ENCODE measurements at places on chromosomes 5 and 9.

DNA sequence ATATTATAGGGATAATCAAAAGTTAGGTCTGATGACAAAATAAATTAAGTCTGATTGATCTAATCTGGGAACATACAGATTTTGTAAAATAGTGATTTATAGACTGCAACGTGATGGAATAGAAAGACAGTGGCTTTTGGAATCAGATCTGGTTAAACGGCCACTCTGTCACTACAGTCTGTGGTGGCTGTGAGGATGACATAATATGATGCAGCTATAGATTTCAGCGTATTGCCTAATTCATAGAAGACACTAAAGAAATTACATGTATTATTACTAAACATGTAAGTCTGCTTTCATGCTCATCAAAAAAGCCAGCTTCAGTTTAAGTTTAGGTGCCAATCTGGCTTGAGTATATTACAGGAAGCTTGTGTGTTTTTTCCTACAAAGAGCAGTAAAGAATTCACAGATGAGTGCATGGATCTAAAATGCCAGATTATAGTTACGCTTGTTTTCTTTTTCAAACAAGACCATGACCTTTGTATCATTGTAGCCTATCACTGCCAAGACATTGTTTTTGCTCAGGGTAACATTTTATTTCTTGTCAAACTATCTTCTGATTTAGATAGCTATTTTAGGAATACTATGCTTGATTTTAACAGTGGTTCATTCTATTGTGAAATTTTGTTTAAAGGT, 25.7 kb downstream of the CPEB4 start:
- no peak for DNase-seq
- peaks cover 6% of the 10 kb centered on the region for H3K4me1 ChIP-seq
- H3K27ac ChIP-seq: no peak overlapping the region
- no peaks in the 10 kb centered on the region for H3K27me3 ChIP-seq

- DNase-seq: no peak
- no peak overlapping the region for H3K4me3 ChIP-seq
- H3K36me3 ChIP-seq: no peaks in the 10 kb centered on the region
Measured at GRCh38 chr5:146548781-146549449, 32.9 kb upstream of the GPR151 start.

DNA sequence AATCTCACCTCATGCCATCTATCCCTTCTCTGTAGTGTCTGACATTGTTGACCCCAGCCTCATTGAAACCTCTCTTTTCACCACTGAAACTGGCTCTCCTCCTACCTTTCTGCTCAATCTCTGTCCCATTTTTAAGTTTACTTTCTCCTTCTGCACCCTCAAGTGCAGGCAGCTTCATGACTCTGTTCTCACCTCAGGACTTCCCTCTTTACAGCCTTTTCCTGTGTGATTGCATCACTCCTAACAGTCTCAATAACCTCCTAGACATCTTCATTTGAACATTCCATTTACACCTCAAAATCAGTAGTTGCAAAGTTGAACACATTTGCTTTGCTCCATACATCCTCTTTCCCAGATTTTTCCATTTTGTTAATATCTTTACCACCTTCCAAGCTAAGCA, 172.1 kb downstream of the RASEF start:
- H3K27ac ChIP-seq: no peak overlapping the region
- H3K4me1 ChIP-seq: no peaks in the 10 kb centered on the region
- no peaks in the 10 kb centered on the region for H3K27me3 ChIP-seq
- H3K4me3 ChIP-seq: no peak overlapping the region
- DNase-seq: no peak

GRCh38 chr5:142670804-142671203, 15.1 kb downstream of the FGF1 start:
- no peak overlapping the region for H3K4me3 ChIP-seq
- H3K27ac ChIP-seq: peak overlapping the region; percentile 52
- peaks cover 39% of the 10 kb centered on the region for H3K4me1 ChIP-seq
- no peak for DNase-seq
- H3K36me3 ChIP-seq: peaks cover 6% of the 10 kb centered on the region

DNA sequence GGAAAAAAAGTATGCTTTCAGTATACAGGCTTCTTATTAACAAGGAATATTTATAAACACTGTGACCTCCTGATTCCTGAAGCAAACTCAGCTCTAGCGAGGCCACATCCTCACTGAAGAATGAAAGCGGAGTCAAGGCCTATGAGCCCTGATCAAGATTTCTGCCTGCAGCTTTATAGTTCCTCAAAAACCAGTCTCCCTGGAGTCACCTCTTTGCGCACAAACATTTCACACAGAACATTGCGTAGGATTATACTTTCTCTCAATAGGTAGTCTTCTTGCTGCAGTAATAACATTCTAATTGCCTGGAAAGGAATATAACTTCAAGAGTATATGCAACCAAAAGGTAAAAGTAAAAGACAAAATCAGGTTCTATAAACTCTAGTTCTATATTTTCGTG, 62.9 kb downstream of the SLC24A2 start:
- no peak overlapping the region for H3K4me3 ChIP-seq
- no peaks in the 10 kb centered on the region for H3K4me1 ChIP-seq
- DNase-seq: peak; percentile 70

- no peaks in the 10 kb centered on the region for H3K27me3 ChIP-seq
- no peaks in the 10 kb centered on the region for H3K4me1 ChIP-seq
- H3K27ac ChIP-seq: no peak overlapping the region
- no peaks in the 10 kb centered on the region for H3K36me3 ChIP-seq
- no peak overlapping the region for H3K4me3 ChIP-seq
Measured at GRCh38 chr5:155628346-155628745, 614.8 kb downstream of the KIF4B start.

- no peaks in the 10 kb centered on the region for H3K27me3 ChIP-seq
- peaks cover 79% of the 10 kb centered on the region for H3K36me3 ChIP-seq
Measured at GRCh38 chr9:128636556-128637530, 19.8 kb downstream of the DYNC2I2 start.

GRCh38 chr9:135332979-135333748, 146.4 kb upstream of the PPP1R26 start:
- H3K27ac ChIP-seq: no peak overlapping the region
- H3K4me1 ChIP-seq: peaks cover 9% of the 10 kb centered on the region
- no peak for DNase-seq
- no peak overlapping the region for H3K4me3 ChIP-seq
- H3K36me3 ChIP-seq: no peaks in the 10 kb centered on the region

DNA sequence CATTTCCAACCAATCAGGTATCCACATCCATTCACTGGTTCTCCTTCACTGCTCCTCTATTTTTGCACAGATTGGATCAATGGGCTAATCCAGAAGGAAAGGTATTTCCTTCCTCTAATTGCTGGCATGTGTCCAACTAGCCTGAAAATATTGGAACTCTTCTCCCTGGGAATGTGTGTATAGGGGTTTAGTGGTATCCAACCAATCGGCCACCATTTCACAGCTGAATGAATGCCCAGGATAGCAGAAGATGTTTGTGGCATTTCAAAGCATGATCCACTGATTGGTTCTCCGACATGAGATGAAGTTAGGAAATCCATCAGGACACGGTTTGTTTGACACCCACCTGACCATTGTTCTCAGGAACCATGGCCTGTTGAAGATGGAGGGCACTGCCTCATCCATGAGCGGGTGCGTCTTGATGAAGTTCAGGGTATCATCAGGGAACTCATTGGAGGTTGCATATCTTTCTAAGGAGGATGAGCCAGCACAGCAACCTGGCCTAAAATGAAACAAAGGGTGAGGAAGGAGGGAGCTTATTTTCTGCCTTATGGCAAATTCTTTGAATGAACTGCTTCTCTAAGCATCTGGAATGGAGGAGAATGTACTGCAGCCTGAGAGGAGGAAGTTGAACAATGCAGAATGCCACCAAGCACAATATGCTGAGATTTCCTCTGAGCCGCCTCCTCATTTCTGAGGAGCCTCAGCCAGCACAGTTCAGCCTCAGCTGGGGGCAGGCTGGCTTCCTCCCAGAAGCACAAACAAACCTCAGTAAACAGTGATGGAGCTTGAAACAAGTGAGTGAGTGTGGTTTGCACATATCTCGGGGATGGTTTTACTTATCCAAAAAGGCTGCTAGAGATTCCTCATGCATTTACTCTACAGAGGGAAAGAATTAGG, 94.6 kb downstream of the SEMA6A start:
- no peaks in the 10 kb centered on the region for H3K27me3 ChIP-seq
- H3K36me3 ChIP-seq: peaks cover 27% of the 10 kb centered on the region
- peaks cover 2% of the 10 kb centered on the region for H3K4me1 ChIP-seq
- DNase-seq: no peak
- no peak overlapping the region for H3K27ac ChIP-seq
- H3K4me3 ChIP-seq: no peak overlapping the region

GRCh38 chr5:172071309-172071875, 65.0 kb upstream of the FBXW11 start:
- H3K27me3 ChIP-seq: no peaks in the 10 kb centered on the region
- no peak overlapping the region for H3K4me3 ChIP-seq
- no peak overlapping the region for H3K27ac ChIP-seq
- no peaks in the 10 kb centered on the region for H3K4me1 ChIP-seq
- peaks cover 2% of the 10 kb centered on the region for H3K36me3 ChIP-seq

DNA sequence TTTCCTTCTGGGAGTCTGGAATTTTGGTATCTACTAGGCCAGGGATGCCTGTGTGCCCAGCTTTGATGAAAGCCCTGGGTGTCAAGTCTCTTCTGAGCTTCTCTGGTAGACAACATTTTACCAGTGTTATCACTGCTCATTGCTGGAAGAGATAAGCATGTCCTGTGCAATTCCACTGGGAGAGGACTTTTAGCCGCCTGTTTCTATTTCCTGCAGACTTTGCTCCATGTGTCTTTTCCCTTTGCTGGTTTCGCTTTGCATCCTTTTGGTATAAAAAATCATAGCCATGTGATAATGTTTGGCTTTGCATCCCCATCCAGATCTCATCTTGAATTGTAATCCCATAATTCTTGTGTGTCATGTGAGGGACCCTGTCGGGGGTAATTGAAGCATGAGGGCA, 163.2 kb downstream of the SLC28A3 start:
- no peak for DNase-seq
- no peaks in the 10 kb centered on the region for H3K27me3 ChIP-seq
- no peak overlapping the region for H3K4me3 ChIP-seq
- no peaks in the 10 kb centered on the region for H3K36me3 ChIP-seq
- no peak overlapping the region for H3K27ac ChIP-seq
- H3K4me1 ChIP-seq: peaks cover 12% of the 10 kb centered on the region

DNA sequence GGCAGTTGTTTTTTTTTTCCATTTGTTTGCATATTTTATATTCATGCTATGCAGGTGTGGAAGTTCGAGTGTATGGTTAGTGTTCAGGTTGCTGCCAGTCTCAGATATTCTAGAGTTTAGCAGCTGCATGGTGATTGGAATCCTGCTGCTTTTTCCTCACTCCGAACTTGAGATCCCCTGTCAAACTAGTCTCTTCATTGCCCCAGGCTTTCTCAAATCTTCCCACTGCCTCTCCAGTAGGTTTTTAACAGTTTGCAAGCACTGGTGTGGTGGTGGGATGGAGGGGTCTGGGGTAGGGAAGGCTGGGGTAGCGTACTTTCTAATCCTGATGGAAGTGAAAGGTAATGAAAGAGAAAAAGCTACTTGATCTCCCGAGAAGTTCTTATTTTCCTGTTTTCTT, 112.9 kb downstream of the CHSY3 start:
- H3K27ac ChIP-seq: no peak overlapping the region
- DNase-seq: no peak
- H3K4me1 ChIP-seq: no peaks in the 10 kb centered on the region
- no peaks in the 10 kb centered on the region for H3K36me3 ChIP-seq
- no peak overlapping the region for H3K4me3 ChIP-seq

DNA sequence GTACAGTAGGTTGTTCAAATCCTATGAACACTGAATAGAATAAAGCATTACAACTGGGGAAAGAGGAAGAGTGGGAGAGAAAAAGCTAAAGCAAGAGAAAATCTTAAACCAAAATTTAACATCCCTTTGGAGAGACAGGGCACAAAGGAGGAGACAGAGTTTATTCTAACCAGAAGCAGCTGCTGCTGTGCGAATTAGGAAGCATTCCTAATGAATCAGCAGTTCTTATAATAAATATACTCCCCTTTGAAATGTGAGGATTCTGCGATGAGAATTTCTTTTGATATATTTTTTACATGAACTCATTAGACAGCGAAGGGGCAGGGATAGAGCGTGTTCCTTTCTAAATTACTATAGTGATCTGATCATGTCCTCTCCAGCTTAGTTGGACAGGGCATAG, 233.4 kb downstream of the DENND1A start:
- DNase-seq: no peak
- no peaks in the 10 kb centered on the region for H3K36me3 ChIP-seq
- H3K4me3 ChIP-seq: no peak overlapping the region
- H3K27ac ChIP-seq: no peak overlapping the region
- no peaks in the 10 kb centered on the region for H3K4me1 ChIP-seq

- H3K4me3 ChIP-seq: no peak overlapping the region
- no peak overlapping the region for H3K27ac ChIP-seq
- H3K27me3 ChIP-seq: no peaks in the 10 kb centered on the region
- no peaks in the 10 kb centered on the region for H3K36me3 ChIP-seq
- no peaks in the 10 kb centered on the region for H3K4me1 ChIP-seq
Measured at GRCh38 chr9:116589392-116590354, 97.4 kb upstream of the TRIM32 start.

DNA sequence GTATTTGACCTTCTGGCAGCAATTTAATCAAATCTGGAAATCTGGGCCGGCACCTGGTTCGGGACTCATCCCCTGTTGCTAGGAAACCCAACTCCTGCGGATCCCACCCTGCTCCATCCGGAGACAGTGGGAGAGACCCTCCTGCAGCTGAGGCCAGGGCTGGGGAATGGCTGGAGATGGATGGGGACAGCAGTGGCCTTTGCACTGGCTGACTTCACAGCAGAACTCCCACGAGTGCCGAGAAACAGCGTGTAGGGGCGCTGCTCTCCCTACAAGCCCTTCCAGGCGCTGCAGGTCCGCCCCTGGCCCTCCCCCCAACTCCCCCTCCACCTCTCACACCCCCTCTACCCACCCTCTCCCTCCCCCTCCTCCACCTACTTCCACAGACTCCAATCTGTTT, 105.8 kb upstream of the PPP1R26 start:
- no peak overlapping the region for H3K27ac ChIP-seq
- no peak for DNase-seq
- no peaks in the 10 kb centered on the region for H3K36me3 ChIP-seq
- H3K27me3 ChIP-seq: no peaks in the 10 kb centered on the region
- no peak overlapping the region for H3K4me3 ChIP-seq
- H3K4me1 ChIP-seq: peaks cover 55% of the 10 kb centered on the region

DNA sequence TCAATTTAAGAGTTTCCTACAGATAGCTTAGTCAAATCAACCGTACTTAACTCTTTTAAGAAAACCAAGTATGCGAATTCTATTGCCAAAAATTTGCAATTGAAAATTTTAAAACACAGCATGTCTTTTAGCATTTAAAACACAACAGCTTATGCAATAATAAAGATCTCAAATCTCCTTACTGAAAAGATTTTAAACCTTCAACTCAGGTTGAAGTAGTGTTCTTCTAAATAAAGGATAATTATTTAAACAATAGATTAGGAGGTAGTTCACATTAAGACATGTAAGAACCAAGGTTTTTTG, 5.5 kb downstream of the NR3C1 start:
- no peak overlapping the region for H3K27ac ChIP-seq
- H3K4me3 ChIP-seq: peak overlapping the region; percentile 74
- DNase-seq: no peak
- H3K4me1 ChIP-seq: no peaks in the 10 kb centered on the region

DNA sequence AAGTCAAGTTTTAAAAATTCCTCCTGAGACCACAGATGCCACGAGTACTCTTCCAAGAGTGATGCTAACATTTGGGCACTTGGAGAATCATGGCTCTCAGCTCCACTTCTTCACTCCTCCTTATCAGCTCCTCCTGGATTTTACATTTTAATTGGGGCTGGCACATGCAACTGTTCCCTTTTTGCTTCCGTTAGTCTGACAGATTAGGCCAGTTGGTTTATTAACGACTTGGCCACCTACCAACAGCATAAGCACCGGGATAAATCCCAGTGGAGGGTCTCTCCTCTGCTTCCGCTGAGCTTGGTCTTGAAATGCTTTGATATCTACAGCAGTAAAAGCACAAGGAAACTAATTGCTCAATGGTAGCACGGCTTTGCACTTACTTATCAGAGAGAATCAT, 134.6 kb upstream of the RASEF start:
- no peaks in the 10 kb centered on the region for H3K36me3 ChIP-seq
- H3K4me1 ChIP-seq: peaks cover 3% of the 10 kb centered on the region
- DNase-seq: peak; percentile 77
- no peak overlapping the region for H3K27ac ChIP-seq
